Activated CD8-positive, alpha-beta T cell treated with anti-CD3 and anti-CD28 coated beads for 36 hours (primary cell): ENCODE measurements at places on chromosomes 4 and X.

- no peak for DNase-seq
Observed at GRCh38 chr4:156193106-156193505, 239.4 kb upstream of the CTSO start.

DNA sequence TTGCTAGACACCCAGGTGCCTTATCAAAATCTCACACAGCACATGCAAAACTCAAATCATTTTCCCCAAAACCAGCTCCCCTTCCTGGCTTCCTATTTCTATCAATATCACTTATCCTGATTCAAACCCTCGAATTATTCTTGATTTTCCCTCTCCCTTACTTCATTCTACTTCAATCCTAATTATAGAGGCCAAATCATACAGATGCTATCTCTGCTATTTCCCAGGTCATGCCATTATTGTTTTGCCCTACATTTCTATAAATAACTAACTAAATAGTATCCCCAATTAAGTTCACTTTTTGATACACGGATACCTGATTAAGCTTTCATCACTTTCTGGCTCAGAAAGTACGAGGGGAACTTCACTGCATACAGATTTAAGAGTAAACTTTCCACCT, 62.4 kb downstream of the FBXL5 start:
- DNase-seq = no peak

DNA sequence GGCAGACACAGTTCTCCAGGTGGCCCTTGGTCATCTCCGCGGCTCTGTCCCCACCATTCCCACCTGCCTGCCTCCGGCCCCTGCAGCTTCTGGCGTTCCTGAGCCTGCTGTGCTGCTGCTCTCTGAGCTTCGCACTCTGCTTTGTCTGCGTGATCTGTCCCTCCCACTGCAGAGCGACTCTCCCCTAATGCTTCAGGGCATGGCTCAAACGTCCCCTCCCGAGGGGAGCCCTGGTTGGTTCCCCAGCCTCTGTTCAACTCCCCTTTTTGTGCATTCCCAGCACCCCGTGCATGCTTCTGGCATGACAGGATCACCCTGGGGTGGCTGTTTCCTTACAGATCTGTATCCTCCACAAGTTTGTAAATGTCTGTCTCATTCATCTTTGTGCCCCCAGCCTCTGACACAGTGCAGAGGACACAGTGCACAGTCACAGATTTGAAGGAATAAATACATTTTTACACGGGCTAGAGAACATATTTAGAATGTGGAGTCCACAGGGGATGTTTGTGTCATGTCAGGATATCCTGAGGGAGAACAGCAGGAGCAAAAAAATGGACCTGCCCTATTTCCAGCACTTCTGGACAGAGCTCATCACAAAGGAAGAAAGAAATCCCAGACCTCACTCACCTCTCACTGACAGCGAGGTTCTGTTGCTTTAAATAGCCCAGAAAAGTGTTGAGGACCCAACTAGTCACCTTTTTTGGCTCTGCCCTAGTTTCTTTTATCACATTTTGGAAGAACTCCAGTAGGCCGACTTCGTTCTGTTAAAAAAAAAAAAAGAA, 72.6 kb downstream of the GATB start:
- no peak for DNase-seq

- DNase-seq = no peak
Observed at GRCh38 chr4:108772402-108772801, 9.5 kb upstream of the ETNPPL start.

GRCh38 chr4:13980317-13981310, 353.1 kb upstream of the BOD1L1 start:
- peak; percentile 23 for DNase-seq

DNA sequence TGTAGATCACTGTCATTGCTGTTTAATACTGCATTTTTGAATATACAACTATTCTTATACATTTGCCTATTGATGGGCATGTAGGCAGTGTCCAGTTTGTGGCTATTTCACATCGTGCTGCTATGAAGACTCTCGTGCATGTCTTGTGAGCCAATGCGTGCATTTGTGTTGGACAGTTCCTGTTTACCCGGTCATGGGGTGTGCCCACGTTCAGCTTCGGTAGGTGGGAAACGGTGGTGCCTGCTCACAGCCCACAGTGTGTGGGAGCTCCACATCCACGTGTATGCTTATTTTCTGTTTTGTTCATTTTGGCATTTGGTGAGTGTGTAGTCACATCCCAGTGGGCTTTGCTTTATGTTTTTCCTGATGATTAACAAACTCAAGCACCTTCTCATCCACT, 19.7 kb upstream of the RNF212 start:
- DNase-seq = no peak

DNA sequence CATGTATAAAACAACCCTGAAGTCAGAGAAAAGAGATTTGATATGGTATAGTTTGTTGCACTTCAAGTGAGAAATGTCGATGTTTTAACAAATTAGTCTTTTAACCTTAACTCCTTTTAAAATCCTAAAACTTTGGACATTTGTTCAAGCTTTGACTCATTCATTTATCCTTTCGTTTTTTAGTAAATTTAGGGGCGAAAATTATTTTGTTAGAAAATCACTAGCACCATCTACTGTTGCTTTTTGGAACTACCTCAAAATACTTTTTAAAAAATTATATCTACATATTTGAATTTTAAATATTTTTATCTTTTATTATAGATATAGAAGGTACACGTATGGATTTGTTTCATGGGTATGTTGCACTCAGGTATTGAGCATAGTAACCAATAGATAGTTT, 165.1 kb upstream of the POF1B start:
- DNase-seq = no peak

DNA sequence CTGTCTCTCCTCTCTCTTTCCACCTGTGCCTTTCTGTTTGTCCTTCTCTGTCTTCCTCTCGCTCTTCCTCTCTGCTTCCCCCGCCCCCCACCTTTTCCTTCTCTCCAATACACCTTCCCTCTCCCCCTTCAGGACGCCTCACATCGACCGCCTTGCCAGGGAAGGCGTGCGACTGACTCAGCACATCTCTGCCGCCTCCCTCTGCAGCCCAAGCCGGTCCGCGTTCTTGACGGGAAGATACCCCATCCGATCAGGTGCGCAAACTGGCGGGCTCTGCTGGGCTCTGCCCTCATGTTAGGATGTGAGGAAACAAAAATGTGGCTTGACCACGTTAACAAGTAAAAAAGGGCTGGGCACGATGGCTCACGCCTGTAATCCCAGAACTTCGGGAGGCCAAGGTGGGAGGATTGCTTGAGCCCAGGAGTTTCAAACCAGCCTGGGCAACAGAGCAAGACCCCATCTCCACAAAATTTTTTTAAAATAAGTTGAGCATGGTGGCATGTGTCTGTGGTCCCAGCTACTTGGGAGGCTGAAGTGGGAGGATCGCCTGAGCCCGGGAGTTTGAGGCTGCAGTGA, 35.2 kb downstream of the ARSF start:
- no peak for DNase-seq

DNA sequence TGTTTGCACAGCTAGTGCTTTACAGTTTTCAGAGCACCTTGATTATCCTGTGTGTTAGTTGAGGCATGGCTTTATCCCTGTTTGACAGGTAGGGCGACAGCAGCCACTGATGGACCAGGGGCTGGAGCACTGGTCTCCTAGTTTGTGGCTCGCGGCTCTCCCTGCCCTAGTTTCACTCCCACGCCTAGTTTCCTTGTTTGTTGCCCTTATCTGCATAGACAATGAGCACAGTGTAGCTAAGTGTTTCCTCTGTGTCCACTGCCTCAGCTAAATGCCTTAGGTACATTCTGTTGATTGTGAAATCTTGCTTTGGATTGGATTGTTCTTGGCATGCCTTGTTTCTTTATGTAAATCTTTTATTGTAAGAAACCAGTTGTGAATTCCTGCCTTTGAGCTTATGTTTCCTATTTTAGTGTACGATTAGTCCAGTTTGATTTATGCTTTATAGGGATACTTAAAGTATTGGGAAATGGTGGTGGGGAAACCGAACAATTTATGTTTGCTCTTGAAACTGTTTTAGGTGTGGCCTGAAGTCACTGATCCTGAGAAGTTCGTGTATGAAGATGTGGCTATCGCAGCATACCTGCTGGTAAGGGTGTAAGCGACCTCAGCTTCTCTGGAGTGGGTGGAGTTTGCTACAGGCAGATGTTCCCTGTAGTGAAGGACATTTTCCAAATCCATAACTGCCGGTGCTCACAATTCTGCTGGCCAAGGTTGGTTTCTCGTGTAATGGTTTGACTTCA, 11.0 kb downstream of the TRMT44 start:
- no peak for DNase-seq

- DNase-seq = no peak
Observed at GRCh38 chr4:95255396-95256107, 293.2 kb downstream of the UNC5C start.

GRCh38 chr4:42397635-42398170, 415 bp downstream of the SHISA3 start:
- DNase-seq = peak; percentile 17

GRCh38 chr4:146550161-146550560, 28.4 kb upstream of the SLC10A7 start:
- DNase-seq = no peak

DNA sequence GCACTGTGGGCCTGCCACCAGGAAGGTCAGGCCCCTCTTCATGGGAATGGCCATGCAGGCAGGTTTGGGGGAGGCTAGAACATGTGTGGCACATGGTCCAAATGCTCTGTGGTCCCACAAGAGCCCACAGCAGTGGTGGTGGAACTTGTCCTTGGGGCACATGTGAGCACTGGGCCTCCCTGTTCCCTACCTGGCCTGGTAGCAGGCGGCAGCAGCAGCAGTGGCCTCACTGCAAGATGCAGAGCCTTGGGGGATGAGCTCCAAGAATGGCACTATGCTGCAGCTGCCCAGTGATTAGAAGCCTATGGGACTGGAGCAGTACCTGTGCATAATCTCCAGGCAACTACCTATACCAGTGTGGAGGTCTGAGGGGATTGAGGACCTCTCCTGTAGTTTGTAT, 197.0 kb upstream of the DCAF8L1 start:
- DNase-seq = no peak

DNA sequence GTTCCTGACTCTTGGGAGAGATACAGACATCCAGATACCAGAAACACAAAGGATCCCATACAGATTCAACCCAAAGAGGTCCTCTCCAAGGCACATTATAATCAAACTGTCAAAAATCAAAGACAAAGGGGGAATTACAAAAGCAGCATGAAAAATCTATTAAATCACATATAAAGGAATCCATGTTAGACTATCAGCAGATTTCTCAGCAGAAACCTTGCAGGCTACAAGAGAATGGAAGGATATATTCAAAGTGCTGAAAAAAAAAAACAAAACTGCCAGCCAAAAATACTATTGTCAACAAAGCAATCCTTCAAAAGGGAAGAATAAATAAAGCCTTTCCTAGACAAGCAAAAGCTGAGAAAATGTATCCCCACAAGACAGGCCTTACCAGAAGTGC, 14.8 kb upstream of the ADGRL3 start:
- DNase-seq = no peak

DNA sequence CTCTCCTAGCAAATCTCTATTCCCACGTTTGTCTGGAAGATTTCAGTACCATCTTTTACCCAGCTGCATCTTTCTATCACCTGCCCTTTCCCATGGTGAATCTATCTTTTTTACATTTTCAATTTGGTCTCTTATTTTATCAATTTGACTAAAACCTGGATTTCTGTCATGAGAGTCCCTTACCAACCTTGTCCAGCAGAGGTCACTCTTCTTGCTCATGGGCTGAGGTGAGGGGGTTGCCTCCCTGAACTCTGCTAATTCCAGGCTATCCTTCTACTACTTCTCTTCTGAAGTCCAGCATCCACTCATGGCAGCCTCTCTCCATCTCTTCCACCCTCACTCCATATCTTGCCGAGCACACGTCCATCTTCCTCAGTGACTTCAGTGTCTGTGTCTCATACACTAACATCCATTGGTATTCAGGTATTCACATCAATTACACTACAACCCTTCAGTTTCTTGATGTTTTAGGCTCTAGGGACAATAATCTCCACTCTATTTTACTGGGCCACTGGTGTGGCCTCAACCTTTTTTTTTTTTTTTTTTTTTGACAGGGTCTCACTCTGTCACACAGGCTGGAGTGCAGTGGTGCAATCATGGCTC, 17.8 kb upstream of the ZNF827 start:
- peak; percentile 56 for DNase-seq

DNA sequence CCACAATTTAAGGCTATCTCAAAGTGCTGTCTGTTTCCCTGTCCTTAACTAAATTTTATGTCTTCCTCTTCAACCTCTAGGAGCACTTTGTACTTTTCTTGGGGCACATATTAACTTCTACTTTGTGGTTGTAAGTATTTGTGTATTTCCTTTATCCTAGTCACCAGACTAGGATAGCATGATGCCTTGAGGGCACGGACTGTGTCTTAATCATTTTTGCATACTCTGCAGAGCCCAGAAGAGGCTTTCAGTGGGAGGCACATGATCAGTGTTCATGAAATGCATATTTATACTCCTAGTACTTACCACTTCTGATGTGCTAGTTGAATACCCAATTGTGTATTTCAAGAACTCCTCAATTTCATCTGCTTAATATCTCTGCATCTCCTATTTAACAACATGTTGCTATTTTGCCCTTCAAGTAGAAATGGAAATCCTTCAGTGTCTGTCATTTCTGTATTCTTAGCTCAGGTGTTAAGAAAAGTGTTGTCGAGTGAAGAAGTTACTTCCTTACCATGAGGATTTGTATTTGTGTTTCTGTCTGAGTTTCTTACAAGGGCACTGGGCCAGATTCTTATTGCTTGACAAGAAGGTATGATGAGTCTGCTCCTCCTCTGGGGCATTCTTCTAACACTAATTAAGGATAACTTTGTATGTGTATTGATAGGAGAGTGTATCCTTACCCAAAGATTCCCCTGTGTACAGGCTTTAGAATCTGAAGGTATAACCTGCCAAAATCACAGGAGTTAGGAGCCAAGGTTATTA, 28.3 kb upstream of the PGRMC2 start:
- DNase-seq = no peak

DNA sequence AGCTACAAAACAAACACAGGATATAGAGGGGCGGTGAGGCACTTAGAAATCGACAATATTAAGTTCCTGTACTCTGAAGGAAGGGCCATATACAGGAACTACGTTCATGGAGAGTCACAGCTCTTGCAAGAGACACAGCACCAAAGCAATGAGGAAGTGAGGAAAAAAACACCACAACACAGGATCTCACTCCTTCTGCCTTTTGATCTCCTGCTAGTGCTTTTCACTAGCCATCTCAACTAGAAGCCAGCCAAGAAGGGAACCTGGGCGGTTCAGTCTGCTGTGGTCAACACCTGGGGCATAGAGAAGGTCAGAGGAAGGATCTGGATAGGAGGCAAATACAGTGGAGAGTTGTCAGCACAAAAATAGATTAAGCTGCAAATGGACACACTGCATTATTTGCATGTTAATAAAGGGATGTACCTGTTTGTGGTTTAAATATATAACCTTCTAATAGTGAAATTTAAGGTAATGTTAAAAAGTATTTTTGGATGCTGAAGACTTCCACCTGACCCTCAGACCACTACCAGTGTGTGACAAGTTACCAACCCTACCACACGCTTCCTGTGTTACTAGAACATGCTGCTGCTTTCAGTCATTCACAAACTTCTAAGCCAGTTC, 104.6 kb downstream of the DTHD1 start:
- peak; percentile 59 for DNase-seq
